ENCODE measurements at places on chromosomes 7 and 10.

- DNase-seq, result no peak
Measured at GRCh38 chr7:99560834-99561736, 2.6 kb downstream of the ZNF655 start.

DNA sequence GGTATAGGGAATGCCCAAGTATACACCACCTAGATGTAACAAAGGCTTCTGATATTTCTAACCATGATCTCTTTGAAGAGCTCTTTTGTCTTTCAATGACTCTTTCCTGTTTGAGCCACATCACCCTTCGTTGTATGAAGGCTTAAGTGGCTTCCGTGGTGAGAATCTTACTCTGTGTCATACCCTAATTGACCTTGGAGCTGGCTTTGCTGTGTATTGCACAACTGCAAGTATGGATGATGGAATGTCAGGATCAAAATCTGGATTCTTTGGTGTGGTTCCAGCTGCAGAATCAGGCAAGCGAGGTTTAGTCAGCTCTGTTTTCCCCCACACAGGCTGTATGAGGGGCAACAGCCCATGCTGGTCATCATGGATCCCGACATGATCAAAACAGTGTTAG, 16.0 kb downstream of the CYP3A43 start:
- DNase-seq, result no peak

DNA sequence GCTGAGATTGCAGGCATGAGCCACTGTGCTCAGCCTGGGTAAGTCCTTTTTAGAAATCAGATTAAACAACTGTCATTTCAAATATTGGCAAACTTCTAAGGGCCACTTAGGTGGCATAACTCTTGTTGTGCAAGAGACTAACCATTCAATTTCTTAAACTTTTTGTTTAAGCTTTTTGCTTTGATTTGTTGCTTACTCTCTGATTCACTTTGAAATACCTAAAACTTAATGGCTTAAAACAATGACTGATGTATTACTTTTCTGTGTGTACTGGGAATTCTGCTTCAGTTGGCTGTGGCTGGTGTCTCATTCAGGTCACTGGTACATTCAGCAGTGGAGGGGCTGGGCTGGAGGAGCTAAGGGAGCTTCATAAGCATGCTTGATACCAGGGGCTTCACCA, 28.9 kb downstream of the ZNF25 start:
- DNase-seq, result no peak

- no peak for DNase-seq
Measured at GRCh38 chr7:24866004-24866615, 108.8 kb upstream of the GSDME start.

GRCh38 chr10:117830787-117831212, 215.9 kb downstream of the RAB11FIP2 start:
- peak; percentile 12 for DNase-seq
